ENCODE measurements at places on chromosomes 5 and 9.
A peak's percentile ranks its signal among the peaks of the same experiment; 100 is the strongest.

DNA sequence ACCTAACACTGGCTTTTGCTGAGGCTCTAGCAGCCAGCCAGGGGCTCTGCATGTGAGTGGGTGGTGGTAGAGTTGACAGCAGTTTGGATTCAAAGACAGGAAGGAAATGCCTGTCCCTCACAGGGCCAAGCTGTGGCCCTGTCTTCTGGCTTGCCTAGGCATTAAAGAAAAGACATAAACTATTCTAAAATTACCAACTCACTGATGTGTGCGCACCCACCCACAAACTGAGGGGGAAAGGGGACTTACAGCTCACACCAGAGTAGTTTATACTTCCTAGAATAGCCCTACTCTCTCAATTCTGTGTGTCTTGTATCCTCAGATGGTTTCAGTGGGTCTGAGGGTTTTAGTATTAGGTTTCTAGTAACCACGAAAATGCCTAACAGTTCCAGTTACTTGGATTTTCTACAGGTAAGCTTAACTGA, 18.3 kb upstream of the IL13 start:
- DNase-seq = no peak

- no peak for DNase-seq
Measured at GRCh38 chr9:99490729-99491128, 268.6 kb downstream of the SEC61B start.

GRCh38 chr5:34618371-34619065, 37.6 kb upstream of the RAI14 start:
- DNase-seq = no peak

GRCh38 chr9:115524453-115525059, 406.6 kb upstream of the TNC start:
- DNase-seq = no peak

- no peak for DNase-seq
Measured at GRCh38 chr9:76662476-76663281, 101.6 kb upstream of the PCA3 start.

GRCh38 chr5:130893006-130893405, 272.1 kb downstream of the HINT1 start:
- no peak for DNase-seq

- no peak for DNase-seq
Measured at GRCh38 chr5:142946547-142947426, 176.6 kb downstream of the ARHGAP26 start.

GRCh38 chr5:79236362-79236969, 535 bp downstream of the JMY start:
- no peak for DNase-seq

GRCh38 chr5:163363389-163363788, 74.0 kb upstream of the CCNG1 start:
- DNase-seq = no peak

DNA sequence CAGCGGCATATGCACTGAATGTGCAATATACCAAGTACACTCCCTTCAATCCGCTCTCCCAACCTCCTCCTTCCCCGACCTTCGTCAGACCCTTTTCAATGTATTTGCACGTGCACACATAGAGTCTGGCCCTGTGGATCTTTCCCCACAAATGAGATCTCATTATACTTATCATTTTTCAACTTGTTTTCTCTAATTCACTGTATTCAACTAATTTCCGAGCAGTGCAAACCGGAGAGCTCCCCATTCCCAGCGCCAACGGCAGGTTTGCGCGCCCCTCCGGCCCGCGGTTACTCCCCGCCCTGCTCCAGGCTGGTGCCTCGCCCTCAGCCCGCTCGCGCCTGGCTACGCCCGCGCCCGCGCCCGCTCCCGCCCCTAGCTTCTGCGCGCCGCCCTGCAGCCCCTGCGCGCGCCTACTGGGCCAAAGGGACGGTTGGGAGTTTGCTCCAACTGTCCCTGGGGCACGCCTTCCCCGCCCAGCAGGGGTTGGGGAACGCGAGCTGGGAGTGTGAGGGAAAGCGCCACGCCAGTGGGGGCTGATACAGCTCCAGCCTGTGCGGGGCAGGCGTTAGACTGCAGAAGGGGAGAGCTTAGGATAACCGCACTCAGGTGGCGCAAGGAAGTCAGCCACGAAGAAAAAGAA, 3.3 kb upstream of the CDC20B start:
- no peak for DNase-seq

GRCh38 chr5:43034591-43034968, 5.5 kb downstream of the ANXA2R start:
- no peak for DNase-seq

GRCh38 chr5:65961633-65962032, 35.3 kb downstream of the ERBIN start:
- DNase-seq = no peak

- no peak for DNase-seq
Measured at GRCh38 chr9:37574241-37574721, 1.9 kb downstream of the FBXO10 start.

DNA sequence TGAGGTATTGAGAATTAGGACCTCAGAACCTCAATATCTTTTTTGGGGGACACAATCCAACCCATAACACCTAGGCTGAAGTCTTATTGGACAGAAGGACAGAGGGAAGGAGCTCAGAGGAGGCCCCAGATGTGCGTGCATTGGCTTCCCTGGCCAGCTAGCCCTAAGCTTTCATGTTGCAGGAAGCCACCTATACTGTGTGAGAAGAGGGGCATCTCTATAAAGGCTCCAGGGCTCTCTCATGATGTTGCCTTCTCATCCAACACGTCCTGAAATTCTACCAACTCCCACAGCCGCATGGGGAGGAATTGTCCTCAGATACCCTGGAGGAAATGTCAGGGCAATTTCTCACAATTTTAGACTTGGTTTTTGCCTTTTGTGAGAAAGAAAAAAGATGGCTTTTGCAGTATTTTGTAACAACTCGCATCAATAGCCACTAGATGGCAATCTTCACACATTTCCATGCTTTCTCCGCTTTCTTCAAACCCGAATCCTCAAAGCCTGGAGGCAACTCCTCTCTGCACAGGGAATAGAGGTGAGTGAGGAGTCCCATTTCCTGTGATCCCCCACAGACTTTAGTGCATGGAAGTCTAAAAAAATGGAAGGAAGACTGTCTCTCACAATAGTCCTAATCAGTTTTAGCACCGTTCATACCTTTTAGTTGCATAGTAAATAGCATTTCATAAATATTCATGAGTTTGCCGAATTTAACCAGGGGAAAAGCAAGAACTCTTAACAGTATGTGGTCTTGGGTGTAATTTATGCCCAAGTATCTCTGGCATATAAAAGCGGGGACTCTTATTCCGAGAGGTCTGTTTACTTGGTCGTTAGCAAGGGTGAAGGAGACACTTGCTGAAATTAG, 7.4 kb upstream of the PPP3R2 start:
- no peak for DNase-seq

DNA sequence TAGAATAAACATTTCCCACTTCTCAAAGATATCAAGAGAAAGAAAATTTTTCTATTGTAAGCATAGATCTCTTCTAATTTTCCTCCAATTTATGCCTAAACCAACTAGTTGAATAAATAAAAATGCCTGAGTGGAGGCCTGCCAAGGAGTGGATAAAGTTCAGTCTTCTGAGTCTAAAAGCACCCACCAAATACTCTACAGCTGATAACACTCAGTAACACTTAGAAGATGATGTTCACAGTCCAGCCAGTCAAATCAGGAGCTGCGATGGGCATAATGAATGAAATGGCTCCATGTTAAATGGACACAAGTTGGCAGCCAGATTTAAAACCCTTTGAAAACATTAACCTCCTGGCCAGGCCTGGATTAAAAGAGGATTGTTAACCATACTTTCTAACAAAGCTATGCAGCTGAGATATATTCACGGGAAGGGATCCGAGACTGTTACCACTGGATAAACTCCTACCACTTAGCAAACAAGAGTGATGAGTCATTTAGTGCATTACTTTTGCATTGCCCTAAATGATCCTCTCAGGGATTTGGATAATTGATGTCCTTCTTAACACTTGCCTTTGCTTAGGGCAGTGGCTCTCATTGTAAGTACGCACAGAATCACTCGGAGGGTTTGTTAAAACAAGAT, 63.7 kb upstream of the CCDC112 start:
- DNase-seq = no peak

DNA sequence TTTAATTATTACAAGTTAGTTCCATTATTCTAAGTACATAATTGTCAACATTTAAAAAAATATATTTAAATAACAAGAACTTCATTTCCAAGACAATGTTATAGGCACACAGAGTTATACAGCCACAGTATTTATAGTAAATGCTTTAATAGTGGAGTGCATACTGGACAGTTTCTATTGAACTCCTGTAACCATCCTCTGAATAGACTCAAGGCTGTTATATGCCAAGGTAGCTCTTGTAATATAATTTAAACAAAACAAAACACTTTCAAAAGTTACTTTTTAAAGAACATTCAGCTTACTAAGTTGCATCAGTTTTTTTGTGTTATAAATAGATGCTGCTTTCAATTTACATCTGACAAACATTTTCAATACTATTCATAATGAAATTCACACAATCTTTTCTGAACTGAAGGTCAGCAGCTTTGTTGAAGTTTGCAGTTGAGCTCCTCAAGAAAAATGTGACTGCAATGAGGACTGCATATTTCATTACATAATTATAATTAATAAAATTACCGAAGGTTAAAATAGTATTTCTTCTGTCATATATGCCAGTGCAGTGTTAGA, 549.9 kb upstream of the CYLC2 start:
- DNase-seq = no peak

DNA sequence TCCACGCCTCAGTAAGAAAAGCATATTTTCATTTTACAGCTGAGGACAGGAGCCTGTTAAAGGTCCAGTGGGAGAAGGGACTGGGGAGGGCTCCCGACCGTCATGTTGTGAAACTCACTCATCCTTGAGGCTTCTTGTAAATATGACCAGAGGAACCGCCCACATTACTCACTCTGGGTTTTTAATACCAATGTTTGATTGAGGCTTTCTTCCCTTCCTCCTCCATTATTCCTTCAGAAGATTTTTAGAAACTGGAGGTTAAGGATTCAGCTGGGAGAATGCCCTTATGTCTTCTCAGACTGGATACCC, 61.4 kb upstream of the GLRX start:
- DNase-seq = no peak

- no peak for DNase-seq
Measured at GRCh38 chr5:124262470-124262869, 484.0 kb downstream of the ZNF608 start.

DNA sequence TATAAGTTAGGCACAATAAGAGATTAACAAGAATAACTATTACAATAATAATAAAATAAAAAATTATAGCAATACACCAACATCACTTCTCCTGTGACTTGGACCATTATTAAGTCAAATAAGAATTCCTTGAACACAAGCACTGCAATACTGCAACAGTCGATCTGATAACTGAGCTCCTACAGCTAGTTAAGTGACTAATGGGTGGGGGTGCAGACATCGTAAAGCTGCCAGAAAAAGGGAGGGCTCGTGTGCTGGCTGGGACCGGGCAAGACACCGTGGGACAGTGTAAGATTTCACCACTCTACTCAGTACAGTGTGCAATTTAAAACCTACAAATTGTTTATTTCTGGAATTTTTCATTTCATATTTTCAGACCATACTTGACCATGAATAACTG, 78.8 kb downstream of the SNX24 start:
- no peak for DNase-seq

- no peak for DNase-seq
Measured at GRCh38 chr5:34576891-34577666, 79.0 kb upstream of the RAI14 start.

GRCh38 chr9:96674906-96675538, 19.9 kb upstream of the PRXL2C start:
- no peak for DNase-seq

- DNase-seq = no peak
Measured at GRCh38 chr5:111673891-111674626, 82.9 kb downstream of the NREP start.

GRCh38 chr9:124645274-124645673, 125.8 kb downstream of the NR6A1 start:
- DNase-seq = no peak

DNA sequence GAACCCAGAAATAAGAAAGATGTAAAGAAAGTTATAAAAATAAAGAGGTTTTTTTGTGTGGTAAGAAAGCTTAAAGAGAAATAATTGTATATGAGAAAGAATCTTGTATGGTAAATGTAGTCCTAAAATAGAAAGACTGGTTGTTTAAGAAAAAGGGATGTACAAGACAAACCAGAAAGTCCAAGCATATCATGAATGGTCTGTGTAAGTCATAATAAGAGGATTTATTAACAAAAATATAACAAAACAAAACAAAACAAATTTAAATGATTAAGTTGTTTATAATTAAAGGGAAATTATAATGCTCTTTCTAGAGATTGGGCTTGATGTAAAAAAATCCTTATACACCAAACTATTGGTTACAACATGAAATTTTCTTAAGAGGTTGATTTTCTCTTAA, 590.4 kb upstream of the PTGER4 start:
- no peak for DNase-seq

DNA sequence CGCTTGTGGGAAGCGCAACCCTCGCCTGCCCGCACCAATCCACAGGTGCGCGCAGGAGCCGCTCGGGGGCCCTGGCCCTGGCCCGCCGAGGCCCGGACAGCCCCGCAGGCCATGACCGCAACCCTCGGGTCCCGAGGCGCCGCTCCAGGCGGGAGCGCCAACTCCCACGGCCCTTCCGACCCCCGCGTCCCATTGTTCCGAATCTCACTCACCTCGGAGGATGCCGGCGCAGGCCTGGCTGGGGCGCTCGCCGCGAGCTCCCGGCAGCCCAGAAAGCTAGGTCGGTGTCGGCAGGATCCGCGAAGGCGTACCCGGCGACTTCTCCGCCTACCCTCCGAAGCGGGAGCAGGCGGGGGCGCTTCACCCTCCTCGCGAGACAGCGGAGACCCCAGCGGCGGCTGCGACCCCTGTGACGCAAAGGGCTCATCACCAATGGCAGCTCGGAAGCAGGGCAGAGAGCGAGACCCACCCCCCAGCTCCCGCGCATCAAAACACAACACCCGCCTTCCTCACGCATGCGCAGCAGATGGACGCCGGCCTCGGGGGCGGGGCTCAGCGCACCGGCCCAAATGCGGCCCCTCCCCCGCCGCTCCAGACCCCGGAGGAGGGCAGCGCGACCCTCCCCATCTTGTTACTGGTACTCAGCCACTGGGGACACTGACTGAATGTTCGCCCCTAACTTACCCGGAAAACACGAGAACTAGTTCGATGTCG, 1.4 kb upstream of the SMIM27 start:
- peak; percentile 79 for DNase-seq

Data from stimulated activated CD8-positive, alpha-beta memory T cell treated with anti-CD3 and anti-CD28 coated beads, Interleukin-4, amount 100 ng/mL, for 1 hour (primary cell).